ENCODE measurements at places on chromosomes 6 and 20.

DNA sequence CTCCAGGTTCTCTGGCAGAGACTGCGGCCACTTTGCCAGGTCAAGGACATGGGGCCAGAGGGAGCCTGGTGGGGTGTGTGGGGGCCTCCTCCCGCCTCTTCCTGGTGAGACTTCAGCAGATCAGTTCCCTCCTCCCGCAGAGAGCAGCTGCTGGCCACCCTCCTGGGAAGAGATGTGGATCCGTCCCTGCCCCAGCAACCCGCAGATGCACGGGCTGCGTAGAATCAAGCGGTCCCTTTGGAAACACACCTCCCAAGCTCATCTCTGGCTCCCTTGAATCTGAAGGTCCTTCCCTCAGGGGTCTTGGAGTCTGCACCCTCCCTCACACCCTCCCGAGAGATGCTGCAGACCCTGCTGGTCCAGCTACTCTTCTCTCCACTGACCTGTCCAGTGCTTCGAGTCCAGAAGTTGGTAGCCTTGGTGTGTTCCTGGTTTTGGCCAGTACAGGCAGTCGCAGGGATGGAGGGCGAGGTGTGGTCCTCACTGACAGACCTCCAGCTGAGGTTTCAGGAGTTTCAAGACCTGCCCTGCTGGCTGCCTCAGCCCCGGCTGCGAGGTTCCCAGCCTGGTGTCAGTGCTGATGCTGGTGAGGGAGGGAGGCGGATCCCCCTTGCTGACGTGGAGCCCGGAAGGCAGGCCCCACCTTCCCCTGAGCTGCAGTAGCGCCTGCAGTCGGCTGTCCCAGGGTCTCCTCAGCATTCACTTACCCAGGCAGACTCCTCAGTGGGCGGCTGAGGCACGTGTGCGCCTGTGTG lies at the start of gene NPBWR2:
Gene NPBWR2 (minus strand): TSS at position 585 of the 755 bp plus-strand sequence. CDS start 734 bp downstream, outside the sequence.
- DNase-seq, result no peak

GRCh38 chr6:157273756-157274470 lies 49.4 kb downstream of the TMEM242 start:
- peak; percentile 15 for DNase-seq

DNA sequence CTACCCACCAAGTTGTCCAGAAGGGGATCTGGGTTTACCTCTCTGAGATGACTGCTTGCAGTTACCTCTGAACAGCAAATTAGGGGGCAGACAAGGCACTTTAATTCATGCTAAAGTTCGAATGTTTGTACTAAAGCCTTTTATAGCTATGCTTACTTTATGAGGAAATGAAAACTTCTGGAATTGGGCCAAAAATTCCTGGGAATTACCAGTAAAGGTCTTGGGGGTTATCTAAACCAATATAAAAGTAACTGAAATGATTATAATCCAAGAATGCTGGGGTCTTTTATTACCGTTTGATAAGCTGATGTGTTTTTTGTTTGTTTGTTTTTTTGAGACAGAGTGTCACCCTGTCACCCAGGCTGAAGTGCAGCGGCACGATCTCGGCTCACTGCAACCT lies 7.9 kb upstream of the LZTS3 start:
- DNase-seq, result no peak

DNA sequence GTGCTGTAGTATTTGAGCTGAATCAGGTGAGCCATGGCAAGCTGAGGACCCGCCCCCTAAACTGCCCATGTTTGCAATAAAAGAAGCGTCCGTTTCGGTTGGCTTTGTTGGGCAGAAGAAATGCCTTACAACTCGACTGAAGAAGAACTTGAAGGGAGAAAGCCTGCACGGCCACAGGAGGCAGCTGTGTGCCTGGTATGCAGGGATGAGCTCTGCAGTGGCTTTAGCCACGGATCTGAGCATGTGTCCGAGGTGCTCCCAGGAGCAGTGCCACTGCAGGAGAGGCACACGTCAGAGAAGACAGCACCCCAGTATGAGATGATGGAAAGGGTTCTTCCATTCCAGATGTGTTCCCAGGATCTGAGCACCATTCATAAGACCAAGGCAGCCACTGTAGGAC lies 23.5 kb downstream of the KIZ start:
- no peak for DNase-seq

DNA sequence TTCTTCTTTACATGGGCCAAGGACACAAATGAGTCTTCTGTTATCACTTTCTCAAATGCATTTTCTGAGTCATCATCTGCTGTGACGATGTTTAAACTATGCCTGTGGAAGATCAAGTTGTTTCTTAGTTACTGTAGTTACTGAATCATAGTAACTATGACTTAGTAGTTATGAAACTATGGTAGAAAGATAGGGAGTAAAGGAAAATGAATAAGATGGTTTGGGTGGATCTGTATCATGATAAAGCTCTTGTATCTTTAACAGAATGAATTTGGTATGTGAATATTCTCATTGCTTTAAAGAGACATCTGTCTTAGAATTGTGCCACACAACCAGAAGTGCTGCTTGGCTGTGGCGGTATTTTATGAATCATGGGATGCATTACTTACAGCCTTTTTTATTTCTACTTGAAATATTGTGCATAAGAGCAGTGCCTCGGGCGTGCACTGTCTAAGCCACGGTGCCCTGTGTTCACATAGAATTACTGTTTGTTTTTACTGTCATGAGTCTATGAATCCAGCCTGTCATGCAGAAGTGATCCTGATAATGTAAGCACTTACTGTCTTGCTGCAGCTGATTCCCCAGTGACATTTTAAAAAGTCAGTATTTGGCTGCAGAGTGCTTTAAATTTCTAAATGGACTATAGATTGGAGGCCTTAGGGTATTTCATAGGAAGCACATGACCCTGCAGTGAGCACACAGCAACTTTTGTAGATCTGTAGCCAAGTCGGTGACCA lies 215.2 kb downstream of the TMEM242 start:
- no peak for DNase-seq

- no peak for DNase-seq
Observed at GRCh38 chr6:143264986-143265764, 185.3 kb downstream of the ADAT2 start.

DNA sequence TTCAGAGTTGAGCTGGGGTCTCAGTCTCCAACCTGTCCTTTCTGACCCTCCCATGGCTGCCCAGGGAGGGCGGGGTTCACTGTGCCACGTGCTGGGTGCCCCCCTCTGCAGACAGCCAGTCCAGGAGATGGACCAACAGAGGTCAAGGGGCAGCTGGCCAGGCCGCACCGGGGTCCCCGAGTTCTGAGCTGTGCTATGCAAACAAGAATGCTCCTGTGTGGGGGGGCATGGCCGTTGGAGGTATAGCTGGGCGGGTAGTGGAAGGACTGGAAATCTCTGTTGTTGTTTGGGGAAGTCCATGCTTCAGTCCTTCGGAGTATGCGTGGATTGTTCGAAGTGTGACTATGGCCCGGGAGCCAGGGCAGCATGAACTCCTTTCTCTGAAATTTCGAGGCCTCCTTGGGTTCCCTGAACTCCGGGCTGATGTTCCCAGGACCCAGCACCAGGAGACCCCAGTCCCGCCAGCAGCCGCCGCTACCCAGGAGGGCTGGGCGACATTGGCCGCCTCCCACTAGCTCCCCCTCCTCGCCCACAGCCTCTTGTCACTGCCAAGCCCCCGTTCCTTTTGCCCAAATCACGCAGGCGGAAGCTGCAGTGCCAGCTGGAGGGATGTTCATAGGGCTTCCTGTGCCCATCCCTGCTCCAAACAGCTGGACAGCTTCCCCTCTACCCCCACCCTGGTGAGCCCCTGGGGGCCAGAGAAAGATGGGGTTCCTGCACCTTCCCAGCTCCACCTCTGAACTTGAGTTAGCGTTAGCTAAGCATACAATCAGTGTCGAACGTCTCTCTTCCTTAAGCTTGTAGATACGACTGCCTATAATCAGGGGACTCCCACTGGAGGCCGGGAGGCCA lies 126.6 kb downstream of the TAF4 start:
- no peak for DNase-seq

GRCh38 chr6:151352410-151353396 lies 38.7 kb downstream of the ZBTB2 start:
- no peak for DNase-seq

DNA sequence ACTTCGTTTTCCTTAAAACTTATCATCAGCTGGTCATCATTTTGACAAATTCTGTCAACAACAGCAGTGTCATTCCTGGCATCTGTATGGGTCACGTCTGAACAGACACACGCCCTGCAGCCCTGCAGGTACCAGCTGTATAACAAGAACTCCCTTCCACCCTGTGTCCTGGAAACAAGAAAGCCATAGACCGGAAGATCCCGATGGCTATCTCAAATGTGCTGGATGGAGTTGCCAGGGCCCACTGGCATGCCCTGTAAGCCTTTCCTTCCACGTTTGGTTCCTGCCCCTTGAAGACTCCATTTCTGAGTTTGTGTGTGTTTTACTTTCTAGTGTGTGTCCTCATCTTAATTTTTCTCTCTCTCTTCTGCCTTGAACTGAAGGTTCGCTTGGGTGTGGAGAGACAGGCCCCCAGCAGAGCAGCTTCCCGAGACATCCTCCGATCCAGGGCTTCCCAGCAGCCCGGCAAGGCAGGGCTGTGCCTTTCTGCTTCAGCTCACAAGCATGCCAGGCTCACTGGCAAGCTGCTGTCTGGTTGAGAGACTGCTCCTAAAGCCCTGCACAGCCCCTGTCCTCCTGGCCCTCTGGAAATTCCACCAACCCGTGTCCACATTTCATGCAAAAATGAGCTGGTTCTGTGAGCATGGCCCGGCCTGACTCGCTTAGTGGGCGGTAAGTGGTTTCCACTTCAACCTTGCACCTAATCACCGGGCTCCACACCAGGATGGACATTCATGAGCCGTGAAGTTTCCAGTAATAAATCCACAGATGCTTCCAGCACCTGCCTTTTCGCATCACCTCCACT lies 8.7 kb downstream of the GFRA4 start:
- DNase-seq, result no peak

GRCh38 chr20:23251779-23252178 lies 98.8 kb upstream of the NXT1 start:
- no peak for DNase-seq

GRCh38 chr6:148625609-148626008 lies 121.2 kb upstream of the UST start:
- DNase-seq, result no peak

GRCh38 chr20:61762886-61763739 lies 302.6 kb downstream of the TAF4 start:
- no peak for DNase-seq

GRCh38 chr6:90350689-90351554 lies 54.3 kb upstream of the BACH2 start:
- DNase-seq, result no peak

DNA sequence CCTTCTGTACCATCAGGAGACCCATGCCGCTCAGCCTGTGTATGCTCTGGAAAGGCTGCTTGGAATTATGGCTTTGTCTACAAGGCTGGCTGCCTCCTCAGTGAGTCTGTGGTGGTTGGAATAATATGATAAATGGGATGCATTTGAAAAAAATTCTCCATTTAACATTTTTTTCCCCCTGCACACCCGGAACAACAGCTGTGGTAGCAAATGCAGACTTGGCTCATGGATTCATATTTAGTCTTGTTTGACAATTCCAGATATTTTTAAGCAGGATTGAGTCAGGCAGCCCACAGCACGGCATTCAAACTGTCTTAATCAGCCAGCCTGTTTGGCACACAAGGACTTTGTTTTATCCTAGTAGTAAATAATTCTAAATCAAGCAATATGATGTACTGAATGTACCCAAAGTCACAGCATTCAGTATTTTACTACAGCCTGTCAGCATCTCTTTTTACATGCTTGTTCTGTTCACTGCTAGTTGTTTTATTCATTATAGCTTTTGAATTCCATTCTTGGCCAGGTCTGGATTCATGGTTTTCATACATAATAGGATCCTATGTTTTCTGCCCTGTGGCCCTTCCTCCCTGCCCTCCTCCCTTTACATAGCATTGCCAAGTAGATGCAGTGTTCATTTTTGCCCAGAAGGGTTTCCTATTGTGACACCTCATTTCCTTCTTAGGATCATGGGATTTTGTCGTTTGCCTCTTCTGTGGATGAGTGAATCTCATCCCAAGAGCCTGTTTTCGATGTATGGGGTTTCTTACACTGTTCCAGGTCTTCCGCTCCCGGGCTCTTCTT lies 68.1 kb downstream of the LRRC1 start:
- DNase-seq, result no peak

DNA sequence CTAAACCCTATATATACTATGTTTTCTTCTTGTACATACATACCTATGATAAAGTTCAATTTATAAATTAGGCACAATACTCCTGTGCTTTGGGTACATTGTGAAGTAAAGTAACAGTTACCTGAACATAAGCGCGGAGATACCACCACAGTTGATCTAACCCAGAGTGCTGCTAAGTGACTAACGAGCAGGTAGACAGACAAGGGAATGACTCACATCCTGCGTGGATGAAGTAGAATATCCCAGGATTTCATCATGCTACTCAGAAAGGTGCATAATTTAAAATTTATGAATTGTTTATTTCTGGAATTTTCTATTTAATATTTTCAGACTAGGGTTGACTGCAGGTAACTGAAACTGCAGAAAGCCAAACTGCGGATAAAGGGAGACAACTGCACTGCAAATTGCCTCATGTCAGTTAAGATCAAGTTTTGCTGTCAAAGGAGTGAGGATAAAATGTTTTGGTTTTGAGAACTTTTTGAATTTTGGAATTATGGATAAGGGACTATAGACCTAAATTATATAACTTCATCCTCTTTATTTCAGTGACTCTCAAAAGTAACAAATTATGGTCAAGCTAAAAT lies 14.4 kb downstream of the MKKS start:
- no peak for DNase-seq

GRCh38 chr20:62449951-62450691 lies 22.8 kb upstream of the RBBP8NL start:
- DNase-seq, result no peak

- DNase-seq, result no peak
Observed at GRCh38 chr6:14100138-14100537, 17.4 kb upstream of the CD83 start.

DNA sequence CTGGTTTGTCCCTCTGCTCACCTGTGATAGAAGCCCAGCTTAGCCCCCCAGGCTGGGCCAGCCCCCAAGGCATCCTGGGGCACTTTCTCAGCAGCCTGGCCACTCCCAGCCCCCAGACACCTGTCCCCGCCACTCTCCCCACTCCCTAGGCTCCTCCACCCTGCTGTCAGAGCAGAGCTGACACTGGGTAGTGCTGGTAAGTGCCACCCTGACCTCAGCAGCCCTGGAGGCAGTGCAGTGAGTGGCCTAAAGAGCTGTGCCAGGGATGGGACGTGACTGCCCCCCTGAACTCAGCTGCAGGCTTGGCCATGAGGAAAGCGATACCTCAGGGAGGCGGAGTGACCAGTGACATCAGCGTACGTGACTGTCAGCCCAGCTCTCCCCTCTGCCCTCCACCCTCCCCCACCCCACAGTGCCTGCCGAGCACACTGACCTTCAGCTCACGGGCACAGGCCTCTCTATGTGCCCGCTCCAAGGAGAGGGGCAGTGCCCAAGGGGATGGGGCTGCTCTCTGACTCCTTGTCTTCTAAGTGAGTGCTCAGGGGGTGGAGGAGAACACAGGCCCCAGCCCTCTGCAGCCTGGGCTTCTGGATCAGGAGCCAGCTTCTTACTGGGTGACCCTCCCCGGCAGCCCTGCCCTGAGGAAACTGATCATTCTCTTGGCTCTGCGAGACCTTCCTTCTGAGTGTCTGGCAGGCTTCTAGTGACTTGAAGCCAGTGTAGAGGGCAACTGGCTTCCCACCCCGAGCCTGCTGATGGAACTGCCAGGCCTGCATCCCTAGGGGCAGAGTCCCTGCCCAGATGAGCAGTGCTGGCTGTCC lies 172.7 kb downstream of the MRPL14 start:
- no peak for DNase-seq

Measured in NCI-H1417 treated with DMSO at 0.1 percent for 48 hours (cell line).